ENCODE measurements at places on chromosomes 7 and 10.

DNA sequence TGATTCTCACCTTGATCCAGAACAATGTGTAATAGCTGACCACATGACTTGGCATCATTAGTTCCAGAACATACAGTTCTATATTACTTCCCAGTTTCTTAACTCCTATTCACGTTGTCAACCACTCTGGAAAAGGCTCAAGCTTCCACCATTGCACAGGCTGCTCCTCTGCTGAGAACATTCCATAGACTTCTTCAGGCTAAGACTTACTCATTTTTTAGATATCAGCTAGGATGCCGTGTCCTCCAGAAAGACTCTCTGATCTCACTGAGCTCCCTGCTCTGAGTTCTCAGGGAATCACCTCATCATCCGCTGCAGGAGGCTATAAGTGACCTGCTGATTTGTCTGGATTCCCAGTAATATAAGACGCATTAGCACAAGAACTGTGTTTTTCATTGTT is 73.1 kb downstream of the HTR7 start:
- DNase-seq, result no peak

DNA sequence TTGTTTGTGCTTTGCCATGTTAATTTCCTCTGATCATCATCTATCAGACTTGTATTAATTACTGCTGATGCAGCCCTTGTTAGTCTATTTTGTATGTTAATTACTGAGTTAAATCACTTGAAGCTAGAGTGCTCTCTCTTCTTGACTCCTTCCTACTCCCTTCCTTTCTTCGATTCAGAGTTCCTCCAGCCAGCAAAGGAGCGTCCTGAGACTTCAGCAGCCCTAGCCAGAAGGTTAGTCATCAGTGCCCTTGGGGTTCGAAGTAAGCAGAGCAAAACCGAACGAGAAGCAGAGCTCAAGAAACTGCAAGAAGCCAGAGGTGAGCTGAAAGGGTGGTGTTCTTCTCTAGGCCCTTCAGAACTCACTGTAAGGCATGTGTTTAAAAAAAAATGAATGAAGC is 32.1 kb downstream of the LOXL4 start:
- DNase-seq, result no peak

- DNase-seq, result peak; percentile 75
These were observed 370.2 kb downstream of the PHF14 start for GRCh38 chr7:11343818-11344413.

DNA sequence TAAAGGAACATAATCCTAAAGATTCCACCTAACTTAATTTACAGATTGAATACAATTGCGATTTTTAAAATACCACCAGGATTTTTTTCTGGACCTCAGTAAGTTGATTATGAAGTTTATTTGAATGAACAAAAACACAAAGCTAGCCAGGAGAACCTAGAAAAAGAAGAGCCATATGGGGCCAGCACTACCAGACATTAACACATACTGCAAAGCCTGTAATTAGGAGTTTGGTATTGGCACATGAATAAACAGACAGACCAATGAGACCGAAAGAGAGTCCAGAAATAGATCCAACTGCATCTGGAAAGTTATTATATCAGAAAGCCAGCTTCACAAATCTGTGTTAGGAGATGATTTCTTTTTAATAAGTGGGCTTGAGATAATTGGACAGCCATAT is 105.5 kb upstream of the CHST15 start:
- DNase-seq, result no peak

DNA sequence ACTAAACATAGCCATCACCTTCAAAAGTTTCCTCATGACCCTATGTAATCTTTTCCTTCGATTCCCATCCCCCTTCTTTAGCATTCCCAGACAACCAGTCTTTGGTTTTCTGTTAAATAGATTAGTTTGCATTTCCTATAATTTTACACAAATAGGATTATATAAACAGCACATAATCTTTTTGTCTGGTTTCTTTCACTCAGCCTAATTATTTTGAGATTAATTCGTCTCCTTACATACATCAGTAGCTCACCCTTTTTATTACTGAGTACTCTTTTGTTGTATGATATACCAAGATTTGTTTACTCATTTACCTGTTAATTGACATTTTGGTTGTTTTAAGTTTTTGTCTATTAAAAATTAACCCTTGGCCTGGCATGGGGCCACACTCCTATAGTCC is 354.7 kb upstream of the CHRM2 start:
- DNase-seq, result no peak

DNA sequence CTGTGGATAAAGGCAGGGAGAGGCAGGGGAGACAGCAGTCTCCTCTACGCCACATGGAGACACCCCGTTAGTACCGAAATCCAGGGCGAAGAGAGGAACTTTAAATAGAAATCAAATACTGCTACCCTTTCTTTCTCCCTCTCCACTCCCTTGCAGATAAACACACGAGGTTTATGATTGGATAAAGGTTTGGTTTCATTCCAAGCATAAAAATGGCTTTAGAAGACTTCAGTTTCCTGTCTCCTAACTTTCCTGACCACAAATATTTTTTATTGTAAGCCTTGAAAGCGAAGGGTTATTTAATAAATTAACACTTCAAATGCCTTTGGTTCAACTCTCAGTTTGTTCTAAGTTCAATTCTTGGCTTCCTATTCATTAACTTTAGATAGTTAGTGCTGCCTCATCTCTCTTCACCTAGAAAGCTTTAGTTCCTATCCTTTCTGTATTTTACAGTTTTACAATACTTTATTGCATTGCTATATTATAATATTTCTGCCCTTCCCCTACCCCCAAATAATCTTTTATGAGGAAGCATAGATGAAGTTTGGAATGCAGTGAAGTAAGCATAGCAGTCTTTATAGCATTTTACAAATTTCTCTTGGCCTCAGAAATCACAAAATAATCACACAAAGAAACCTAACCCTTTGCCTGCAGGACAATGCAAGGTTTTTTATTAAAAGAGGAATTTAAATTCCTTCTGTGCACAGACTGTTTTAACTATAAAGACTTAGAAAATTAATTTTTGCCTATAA is 31.5 kb upstream of the ARID5B start:
- DNase-seq, result peak; percentile 21

DNA sequence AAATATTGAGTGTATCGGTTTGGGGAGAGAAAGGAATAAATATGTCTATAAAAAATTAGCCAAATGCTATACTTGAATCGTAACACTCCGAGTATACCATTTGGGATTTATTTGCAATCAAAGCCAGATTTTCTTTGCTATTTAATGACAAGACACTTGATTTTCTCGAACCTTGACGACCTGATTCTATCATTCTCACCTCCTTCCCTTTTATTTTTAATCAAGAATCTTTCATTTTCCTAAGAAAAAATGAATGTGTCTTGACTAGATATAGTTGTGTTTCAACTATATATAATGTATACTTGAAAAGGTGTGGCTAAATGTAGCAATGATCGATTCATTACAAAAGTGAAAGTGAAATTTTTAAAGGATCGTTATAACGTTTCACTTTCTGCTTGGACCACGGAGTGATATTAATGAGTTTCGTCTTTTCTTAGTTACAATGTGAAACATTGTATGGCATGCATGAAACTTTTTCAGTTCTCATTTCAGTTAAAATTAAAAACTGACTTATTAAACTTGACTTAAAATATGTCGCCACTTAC is 562 bp downstream of the NUB1 start:
- DNase-seq, result no peak

DNA sequence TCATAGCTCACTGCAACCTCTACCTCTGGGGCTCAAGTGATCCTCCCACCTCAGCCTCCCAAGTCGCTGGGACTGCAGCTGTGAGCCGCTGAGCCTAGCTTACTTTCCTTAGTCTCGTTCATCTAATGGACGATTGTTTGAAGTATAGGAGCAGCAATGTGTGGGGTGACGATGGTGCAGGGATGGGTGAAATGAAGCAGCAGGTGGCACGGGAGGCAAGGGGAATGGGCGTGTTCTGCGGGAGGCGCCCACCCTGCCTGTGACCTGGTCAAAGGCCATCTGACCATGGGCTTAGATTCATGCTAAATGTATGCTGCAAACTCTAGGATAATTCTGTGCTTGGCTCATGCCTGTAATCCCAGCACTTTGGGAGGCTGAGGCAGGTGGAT is 210.7 kb downstream of the MAD1L1 start:
- DNase-seq, result no peak

DNA sequence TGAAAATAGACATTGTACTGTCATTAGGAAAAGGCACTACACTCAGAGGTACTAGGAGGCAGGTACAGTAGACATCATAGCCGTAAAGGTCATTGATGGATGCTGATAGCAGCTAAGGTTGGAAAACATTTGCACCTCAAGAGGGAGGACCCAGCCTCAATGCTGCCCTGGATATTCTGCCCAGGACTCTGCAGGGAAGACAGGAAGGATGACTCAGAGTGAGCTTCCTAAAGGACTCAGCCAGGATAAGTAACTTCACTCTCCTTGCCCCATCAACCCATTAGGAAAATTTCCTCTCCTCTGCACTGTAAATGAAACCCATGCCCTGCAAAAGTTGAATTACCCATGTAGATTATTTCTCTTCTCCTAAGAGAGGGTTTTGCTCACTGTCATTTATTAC is 617.9 kb upstream of the MKI67 start:
- no peak for DNase-seq

DNA sequence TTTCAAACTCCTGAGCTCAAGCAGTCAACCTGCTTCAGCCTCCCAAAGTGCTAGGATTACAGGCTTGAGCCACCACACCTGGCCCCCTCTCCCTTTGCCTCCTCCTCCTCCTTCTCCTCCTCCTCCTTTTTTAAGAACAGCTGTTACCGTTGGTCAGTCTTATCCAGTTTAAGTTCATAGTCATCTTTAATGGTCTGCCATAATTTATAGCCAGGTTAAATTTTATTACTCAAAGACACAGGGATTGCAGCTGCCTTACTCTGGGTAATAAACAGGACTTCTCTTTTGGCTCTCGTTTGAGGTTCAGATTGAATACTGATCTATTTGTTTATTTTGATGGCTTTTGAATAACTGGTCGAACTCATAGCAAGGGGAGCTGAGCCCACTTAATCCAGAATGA is 35.2 kb downstream of the ATOH7 start:
- DNase-seq, result no peak
